Activated CD4-positive, alpha-beta T cell treated with anti-CD3 and anti-CD28 coated beads, Interleukin-2, amount 10 ng/mL, durations not matched to agents 24 days and 14 days (primary cell): ENCODE measurements at places on chromosomes 13 and 19. TPM values are rescaled to one million over a fixed set of nuclear protein-coding genes. Genes with fewer than 3 reads are reported as not detected.

Gene MYBPC2
- 0.12 and 0.26 TPM in 2 replicates for total RNA-seq

Gene TEAD2
- not detected in 2 replicates for total RNA-seq

Gene DACT3
- 3.2 and 3.7 TPM in 2 replicates for total RNA-seq

Gene LIG1
- 138 and 144 TPM in 2 replicates for total RNA-seq

Gene ZC3H4
- 97.3 and 103 TPM in 2 replicates for total RNA-seq

Gene AXL
- 0.19 and 0.70 TPM in 2 replicates for total RNA-seq

- no peak for DNase-seq
- no peaks in the 10 kb centered on the region for H3K4me1 ChIP-seq
- H3K27ac ChIP-seq: no peak overlapping the region
- H3K4me3 ChIP-seq: no peak overlapping the region
These were observed 547.0 kb upstream of the SLITRK5 start for GRCh38 chr13:87123987-87124784.

DNA sequence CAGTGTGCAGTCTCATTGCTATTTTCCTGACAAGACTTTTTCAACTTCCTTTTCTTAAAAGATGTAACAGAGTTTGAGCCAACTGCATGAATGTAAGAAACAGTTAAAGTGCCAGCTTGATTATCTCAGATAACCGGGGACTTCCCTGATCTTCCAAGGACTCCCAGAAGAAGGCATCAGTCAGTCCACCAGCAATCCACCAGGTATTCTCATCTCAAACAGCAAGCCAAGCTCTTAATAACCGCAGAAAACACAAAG is 350.1 kb downstream of the LIG4 start:
- H3K27ac ChIP-seq: no peak overlapping the region
- H3K27me3 ChIP-seq: peaks cover 37% of the 10 kb centered on the region
- no peak for DNase-seq
- H3K36me3 ChIP-seq: no peaks in the 10 kb centered on the region
- no peaks in the 10 kb centered on the region for H3K4me1 ChIP-seq

DNA sequence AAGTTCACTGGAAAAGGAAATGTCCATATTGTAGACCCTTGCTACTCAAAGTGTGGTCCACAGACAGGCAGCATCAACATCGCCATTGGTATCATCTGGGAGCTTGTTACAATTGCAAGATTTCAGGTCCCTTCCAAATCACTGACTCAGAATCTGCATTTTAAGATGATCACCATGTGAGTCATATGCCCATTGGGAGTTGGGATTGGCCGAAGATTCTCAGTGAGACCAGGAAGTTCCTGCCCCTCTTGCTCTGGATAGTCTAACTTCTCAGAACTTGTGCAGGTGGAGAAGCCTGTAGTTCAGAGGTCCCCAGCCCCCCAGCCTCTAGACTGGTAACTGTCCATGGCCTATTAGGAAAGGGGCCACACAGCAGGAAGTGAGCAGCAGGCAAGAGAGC is 48.9 kb upstream of the URAD start:
- no peaks in the 10 kb centered on the region for H3K4me1 ChIP-seq
- H3K27ac ChIP-seq: no peak overlapping the region
- peaks cover 13% of the 10 kb centered on the region for H3K27me3 ChIP-seq
- H3K36me3 ChIP-seq: no peaks in the 10 kb centered on the region

- DNase-seq: no peak
- H3K27ac ChIP-seq: no peak overlapping the region
- H3K27me3 ChIP-seq: peaks cover 3% of the 10 kb centered on the region
- no peaks in the 10 kb centered on the region for H3K4me1 ChIP-seq
- H3K4me3 ChIP-seq: no peak overlapping the region
- H3K36me3 ChIP-seq: no peaks in the 10 kb centered on the region
These were observed 80.3 kb downstream of the EFNB2 start for GRCh38 chr13:106455190-106455589.

DNA sequence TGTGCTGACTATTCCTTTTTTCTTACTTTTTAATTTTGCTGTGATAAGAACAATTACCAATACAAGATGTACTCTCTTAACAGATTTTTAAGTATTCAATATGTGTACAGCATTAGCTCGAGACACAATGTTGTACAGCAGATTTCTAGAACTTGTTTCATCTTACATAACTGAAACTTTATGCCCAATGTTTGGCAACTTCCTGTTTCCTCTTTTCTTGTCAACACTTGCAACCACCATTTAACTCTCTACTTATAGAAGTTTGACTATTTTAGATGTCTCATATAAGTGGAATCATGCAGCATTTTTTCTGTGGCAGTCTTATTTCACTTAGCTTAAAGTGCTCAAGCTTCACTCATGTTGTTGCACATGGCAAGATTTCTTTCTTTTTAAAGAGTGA is 1426.8 kb downstream of the SLITRK5 start:
- DNase-seq: no peak
- H3K36me3 ChIP-seq: no peaks in the 10 kb centered on the region
- no peak overlapping the region for H3K4me3 ChIP-seq
- H3K4me1 ChIP-seq: no peaks in the 10 kb centered on the region
- H3K27ac ChIP-seq: no peak overlapping the region

DNA sequence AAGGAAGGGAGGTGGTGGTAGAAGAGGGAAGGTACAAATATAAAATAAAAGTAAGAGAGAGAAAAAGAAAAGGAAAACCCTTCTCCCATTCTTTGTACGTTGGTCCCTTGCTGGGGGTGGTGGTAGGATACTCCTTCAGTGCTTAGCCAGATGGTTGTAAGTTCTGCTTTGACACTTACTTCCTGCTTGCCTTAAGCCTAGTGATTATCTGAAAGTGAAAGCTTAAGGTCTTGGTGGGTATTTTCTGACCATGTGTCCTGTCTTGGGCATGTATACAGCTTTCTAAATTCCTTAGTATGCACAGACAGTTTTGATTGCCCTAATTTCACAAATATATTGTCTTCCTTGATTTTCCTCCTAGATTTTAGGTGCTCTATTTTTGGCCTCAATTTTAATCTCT is 314.8 kb downstream of the PCDH17 start:
- no peak overlapping the region for H3K4me3 ChIP-seq
- H3K4me1 ChIP-seq: no peaks in the 10 kb centered on the region
- H3K27ac ChIP-seq: no peak overlapping the region
- no peak for DNase-seq
- no peaks in the 10 kb centered on the region for H3K36me3 ChIP-seq

DNA sequence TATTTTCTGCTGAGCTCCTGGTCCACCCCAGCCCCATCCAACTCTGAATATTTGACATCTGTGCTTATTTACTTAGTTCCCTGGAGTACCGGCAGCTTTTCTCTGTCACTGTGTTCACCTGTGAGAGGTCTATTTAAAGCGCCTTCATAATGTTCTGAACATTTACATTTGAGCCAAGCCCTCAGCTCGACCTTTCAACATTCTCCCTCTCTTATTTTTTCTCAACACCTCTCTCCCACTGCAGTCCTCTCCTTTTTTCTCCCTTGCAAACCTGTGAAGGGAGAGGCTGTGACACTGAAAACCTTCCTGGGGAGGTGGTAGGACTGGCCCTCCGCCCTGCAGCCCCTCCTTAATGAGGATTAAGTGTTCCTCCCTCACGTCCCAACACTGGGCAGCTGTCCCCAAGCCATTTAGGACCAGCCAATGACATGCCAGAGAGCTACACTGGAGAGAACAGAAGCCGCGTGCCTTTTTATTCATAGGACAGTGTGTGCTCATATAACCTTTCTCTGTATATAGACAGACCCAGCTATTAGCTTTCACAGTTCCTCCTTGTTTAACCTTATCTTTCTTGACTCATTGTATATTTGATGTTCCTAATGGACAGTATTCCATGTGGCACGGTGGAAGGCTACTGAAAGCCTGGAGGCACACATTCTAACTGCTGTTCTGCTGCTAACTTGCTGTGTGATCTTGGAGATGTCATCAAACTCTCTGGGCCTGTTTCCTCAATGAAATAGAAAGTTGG is 134.8 kb downstream of the NUFIP1 start:
- H3K36me3 ChIP-seq: no peaks in the 10 kb centered on the region
- no peak overlapping the region for H3K4me3 ChIP-seq
- H3K27me3 ChIP-seq: peaks cover 19% of the 10 kb centered on the region
- no peak for DNase-seq

- no peaks in the 10 kb centered on the region for H3K36me3 ChIP-seq
- no peak for DNase-seq
- H3K4me1 ChIP-seq: no peaks in the 10 kb centered on the region
These were observed 230.7 kb upstream of the PRR20A start for GRCh38 chr13:56909896-56910600.

- H3K27ac ChIP-seq: no peak overlapping the region
- no peaks in the 10 kb centered on the region for H3K27me3 ChIP-seq
- no peak overlapping the region for H3K4me3 ChIP-seq
- peaks cover 3% of the 10 kb centered on the region for H3K4me1 ChIP-seq
- no peaks in the 10 kb centered on the region for H3K36me3 ChIP-seq
These were observed 256.1 kb upstream of the MAB21L1 start for GRCh38 chr13:35732565-35732964.

- H3K36me3 ChIP-seq: no peaks in the 10 kb centered on the region
- no peak overlapping the region for H3K4me3 ChIP-seq
- no peak overlapping the region for H3K27ac ChIP-seq
- H3K4me1 ChIP-seq: peaks cover 8% of the 10 kb centered on the region
- peak; percentile 30 for DNase-seq
These were observed 41.9 kb downstream of the WASF3 start for GRCh38 chr13:26599403-26599802.

DNA sequence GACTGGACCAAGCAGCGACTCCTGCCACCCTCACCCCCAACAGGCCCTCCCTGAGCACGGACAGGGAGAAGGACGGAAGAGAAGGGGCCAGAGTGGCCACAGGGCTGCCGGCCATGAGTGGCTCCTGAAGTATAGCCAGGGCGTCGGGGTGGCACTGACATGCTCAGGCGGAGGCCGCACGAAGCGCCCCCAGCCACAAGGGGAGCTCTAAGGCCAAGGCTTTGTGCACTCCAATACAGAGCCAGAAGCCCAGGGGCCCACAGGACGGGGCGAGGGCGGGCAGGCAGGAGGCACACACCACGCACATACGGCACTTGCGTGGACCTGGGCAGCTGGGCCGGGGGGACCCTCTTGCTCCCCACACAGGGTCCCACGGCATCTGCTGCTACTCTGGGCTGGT is 52.0 kb downstream of the KLF2 start:
- H3K4me3 ChIP-seq: no peak overlapping the region
- H3K4me1 ChIP-seq: peaks cover 66% of the 10 kb centered on the region
- no peak overlapping the region for H3K27ac ChIP-seq
- peaks cover 33% of the 10 kb centered on the region for H3K36me3 ChIP-seq

DNA sequence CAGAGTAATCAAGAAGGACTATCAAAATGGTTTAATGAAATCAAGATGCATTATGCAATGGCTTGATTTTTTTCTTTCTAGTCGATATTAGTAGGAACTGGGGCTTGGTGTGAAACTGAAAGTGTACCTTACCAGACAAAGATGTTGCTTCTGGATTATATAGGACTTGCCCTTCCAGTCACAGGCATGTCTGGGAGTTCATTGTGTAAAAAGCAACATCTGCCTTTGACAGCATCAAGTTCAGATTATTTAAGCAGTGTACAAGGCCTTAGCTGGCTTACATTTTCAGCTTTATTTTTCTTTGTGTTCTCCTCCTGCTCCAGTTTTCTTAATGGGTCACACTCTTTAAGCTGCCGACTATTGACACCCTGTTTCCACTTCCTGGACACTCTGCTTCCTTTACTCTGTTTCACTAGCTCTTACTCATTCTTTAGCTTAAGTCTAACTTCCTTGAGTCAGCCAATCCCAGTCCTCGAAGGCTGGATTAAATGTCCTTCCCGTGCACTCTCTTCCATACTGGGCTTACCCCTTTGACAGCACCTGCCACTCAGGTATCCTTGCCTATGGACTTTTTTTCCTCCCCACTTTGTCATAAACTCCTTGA is 29.4 kb upstream of the OLFM4 start:
- H3K27me3 ChIP-seq: no peaks in the 10 kb centered on the region
- H3K27ac ChIP-seq: no peak overlapping the region
- no peaks in the 10 kb centered on the region for H3K4me1 ChIP-seq

DNA sequence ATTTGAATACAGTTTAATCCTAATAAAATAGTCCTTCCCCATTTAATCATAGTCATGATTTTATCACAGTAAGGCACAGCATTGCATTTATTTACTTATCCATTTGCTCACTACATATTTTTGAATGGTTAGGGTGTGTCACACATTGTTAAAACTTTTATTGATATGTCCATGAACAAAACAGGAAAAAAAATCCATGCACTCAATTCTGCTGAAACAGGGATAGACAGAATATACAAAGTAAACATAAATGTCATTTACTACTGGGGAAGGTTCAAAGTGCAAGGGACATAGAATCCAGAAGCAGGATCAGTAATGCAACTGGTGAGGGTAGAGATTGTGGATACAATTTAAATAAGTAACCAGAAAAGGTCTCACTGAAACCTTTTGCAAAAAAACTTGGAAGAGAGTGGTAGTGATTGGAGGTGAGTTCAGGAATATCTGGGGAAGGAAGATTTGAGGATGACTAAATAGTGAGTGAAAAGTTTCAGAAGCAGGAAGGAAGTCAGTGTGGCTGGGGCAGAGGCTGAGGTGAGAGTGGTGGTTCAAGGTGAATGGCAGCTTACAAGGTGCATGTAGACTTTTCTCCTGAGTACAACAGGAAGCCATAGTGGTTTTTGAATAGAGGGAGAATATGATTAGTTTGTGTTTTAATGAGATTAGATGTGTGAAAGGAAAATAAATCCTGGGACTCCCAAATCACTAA is 387.2 kb upstream of the ATXN8OS start:
- no peak overlapping the region for H3K27ac ChIP-seq
- DNase-seq: no peak
- H3K4me3 ChIP-seq: no peak overlapping the region
- no peaks in the 10 kb centered on the region for H3K36me3 ChIP-seq
- H3K4me1 ChIP-seq: no peaks in the 10 kb centered on the region

DNA sequence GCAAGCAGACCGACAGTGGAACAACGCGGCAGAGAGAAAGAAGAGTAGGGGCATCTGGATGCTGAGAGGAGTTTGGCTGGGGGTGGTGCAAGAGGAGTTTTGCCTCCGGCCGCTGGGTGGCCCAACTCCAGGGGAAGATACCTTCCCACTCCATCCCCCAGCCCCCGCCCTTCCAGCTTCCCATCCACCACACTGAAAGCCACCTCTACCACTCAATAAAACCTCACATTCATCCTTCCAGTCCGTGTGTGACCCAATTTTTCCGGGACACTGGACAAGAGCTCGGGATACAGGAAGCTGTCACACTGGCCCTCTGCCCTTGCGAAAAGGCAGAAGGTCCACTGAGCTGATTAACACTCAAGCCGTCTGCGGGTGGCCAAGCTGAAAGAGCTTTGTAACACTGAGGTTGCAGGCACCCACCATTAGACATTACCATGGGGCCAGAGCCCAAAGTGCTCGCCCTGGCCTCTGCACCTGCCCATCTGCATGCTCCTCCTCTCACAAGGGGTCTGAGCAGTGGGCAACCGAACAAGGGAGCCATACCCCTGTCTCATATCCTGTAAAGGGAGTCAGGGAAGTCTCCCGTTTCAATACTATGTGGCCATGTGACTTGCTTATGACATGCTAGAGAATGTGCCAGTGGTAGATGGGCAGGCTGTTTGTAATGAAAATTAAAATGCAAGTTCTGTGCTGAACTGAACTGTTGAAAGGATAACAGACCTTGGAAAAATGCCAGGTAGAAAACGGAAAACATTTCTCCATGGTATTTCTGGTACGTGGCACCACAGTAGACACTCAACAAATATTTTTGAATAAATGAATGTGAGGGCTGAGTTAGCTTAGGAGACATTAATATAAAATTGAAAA is 205.1 kb upstream of the STARD13 start:
- H3K36me3 ChIP-seq: no peaks in the 10 kb centered on the region
- peaks cover 7% of the 10 kb centered on the region for H3K4me1 ChIP-seq
- H3K27ac ChIP-seq: no peak overlapping the region
- peaks cover 4% of the 10 kb centered on the region for H3K27me3 ChIP-seq
- no peak overlapping the region for H3K4me3 ChIP-seq

- no peak overlapping the region for H3K27ac ChIP-seq
- H3K36me3 ChIP-seq: no peaks in the 10 kb centered on the region
- H3K4me1 ChIP-seq: no peaks in the 10 kb centered on the region
These were observed 167.5 kb upstream of the UBL3 start for GRCh38 chr13:30017880-30018279.
